ENCODE measurements at places on chromosomes 7 and 10.

GRCh38 chr10:78692071-78692470 lies 376.7 kb upstream of the ZMIZ1 start:
- DNase-seq = no peak

- no peak for DNase-seq
These were observed 626.1 kb upstream of the NRG3 start for GRCh38 chr10:81248886-81249285.

GRCh38 chr10:76397181-76398042 lies 966.0 kb downstream of the LRMDA start:
- no peak for DNase-seq

- DNase-seq = no peak
These were observed 1.3 kb upstream of the DGKI start for GRCh38 chr7:137848095-137848494.

- peak; percentile 57 for DNase-seq
These were observed 71.4 kb downstream of the NEURL1 start for GRCh38 chr10:103564776-103565520.

GRCh38 chr7:36396150-36396549 lies 6.5 kb downstream of the ANLN start:
- DNase-seq = no peak

- DNase-seq = peak; percentile 60
These were observed 3.4 kb downstream of the KLF6 start for GRCh38 chr10:3781468-3782145.

DNA sequence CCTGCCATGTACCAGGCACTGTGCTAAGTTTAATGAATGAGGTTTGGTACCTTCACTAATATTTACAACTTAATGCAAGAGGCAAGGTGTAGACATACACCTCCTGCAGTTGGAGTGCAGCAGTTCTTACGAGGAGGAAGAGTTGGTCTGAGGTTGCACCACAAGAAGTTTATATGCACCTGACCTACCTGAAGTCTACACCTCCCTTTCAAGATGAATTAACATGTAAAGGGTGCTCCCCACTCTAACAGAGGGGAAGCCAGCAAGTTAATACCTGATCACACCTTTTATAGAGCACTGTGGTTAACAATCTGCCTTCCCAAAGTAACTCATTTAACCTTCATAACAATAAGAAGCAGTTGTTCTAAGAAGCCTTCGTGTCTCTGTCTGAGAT lies 120.0 kb downstream of the LYZL1 start:
- no peak for DNase-seq

- DNase-seq = no peak
These were observed 312.4 kb upstream of the CDC14C start for GRCh38 chr7:48611993-48612392.

GRCh38 chr10:86699541-86699940 lies 31.2 kb downstream of the LDB3 start:
- no peak for DNase-seq

- DNase-seq = no peak
These were observed 1291.6 kb upstream of the AUTS2 start for GRCh38 chr7:68306692-68307107.

DNA sequence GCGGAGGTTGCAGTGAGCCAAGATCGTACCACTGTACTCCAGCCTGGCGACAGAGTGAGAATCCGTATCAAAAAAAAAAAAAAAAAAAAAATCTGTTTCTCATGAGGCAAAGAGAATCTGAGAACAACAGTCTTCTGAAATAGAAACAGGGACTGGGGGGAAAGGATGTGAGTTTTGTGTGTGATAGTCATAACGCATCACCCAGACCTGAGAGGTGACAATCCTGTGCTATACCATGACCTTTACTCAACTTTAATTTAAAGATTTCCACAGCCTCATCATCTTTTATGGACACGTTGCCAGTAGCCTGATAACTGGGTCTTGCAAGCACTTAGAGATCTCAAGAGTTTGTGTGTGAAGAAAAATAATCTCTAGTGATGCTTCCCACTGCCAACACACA lies 2.3 kb downstream of the ATXN7L1 start:
- no peak for DNase-seq

DNA sequence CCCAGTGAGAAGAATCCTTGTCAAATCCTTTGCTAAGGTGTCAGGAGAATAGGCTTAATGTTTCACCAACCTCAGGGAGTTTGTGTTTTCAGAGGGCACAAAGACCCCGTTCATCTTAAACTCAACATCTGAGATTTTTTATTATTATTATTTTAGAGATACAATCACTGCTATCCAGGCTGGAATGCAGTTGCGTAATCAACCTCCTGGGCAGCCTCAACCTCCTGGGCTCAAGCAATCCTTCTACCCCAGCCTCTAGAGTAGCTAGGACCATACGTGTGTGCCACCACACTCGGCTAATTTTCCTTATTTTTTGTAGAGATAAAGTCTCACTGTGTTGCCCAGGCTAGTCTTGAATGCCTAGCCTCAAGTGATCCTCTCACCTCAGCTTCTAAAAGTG lies 599.2 kb downstream of the KCNMA1 start:
- no peak for DNase-seq

DNA sequence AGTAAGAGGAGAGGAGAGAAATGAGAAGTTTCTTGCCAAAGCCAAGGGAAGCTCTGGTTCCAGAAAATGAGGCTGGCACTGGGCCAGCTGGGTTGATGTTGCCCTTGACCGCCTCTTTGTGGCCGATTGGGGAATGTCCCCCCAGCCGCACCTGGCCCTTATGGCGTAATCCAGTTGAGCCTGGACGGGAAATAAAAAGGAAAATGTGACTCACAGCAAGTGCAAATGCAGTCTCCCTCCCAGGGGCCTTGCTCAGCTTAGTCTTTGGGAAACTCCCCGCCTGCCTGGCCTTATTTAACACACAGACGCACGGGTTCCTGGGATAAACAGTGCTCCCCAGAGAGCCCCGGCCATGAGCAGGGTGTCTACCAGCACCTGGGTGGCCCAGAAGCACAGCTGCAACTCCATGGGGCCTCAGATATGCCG lies 174.8 kb downstream of the KIAA1217 start:
- peak; percentile 71 for DNase-seq

GRCh38 chr7:45067582-45067981 lies 21.2 kb downstream of the NACAD start:
- no peak for DNase-seq

DNA sequence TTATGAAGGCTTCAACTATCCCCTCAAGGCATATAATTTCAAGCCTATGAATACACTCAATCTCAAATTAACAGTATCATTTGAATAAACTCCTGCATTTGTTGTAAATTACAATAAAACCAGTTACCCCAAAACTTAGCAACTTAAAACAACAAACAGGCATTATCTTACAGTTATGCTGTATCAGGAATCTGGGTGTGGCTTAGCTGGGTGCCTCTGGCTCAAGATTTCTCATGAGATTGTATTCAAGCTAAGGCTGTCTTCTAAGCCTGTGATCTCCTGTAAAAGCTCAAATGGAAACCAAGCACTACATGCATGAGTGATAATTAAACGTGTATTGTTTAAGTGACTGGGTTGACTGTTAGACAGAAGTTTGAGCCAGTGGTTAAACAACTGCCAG lies 341.0 kb upstream of the PHF14 start:
- no peak for DNase-seq
